ENCODE measurements at places on chromosomes 7 and 10. TPM values are rescaled to one million over a fixed set of nuclear protein-coding genes. Genes with fewer than 3 reads are reported as not detected.

GRCh38 chr10:96588616-96589419 lies 2.0 kb upstream of the TM9SF3 start:
- no peak for DNase-seq

DNA sequence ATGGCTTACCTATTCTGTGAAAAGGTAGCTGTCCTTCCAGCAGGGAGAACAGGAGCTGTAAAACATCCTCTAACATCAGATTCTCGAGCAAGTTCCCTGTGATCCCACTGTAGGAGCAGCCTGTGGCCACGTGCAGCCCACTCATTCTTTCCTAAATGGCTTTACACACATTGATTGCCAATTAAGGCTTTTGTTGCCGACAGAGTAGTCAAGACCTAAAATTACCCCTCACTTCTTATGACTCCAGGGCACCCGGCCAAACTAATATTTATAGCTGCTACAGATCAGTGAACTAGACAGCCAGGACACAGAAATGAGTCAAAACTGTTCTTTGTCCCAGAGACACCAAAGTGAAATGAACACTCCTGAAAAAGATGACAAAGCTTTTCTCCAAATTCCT lies 832.1 kb downstream of the SORCS3 start:
- no peak for DNase-seq

DNA sequence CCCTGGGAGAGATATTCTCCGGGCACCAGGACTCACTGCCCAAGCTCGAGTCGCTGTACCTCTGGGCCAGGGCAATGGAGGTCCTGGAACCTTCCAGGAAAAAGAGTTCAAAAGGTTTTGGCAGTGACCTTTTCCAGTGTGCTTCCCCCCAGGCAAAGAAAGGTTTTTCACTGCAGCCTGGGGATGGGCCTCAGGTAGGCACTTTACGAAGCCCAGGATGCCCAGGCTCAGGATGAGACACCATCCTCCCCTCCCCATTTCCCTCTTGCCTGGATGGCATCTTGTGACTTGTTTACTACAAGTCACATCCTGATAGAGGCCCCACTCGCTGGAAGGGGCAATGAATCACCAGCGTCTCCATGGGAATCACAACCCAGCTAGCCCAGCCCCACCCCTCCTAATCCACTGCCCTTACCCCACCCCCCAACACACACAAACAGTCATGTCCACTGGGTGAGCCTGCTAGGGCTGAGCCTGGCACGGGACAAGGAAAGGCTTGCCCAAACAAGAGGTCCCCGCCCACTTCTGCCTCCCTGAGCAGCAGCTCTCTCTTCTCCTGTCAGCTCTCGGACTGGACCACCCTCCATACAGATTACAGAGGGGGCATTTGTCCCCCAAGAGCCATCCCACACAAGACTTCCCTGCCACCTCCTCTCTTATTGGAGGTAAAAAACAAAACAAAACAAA lies 93.8 kb upstream of the SMNDC1 start:
- no peak for DNase-seq

DNA sequence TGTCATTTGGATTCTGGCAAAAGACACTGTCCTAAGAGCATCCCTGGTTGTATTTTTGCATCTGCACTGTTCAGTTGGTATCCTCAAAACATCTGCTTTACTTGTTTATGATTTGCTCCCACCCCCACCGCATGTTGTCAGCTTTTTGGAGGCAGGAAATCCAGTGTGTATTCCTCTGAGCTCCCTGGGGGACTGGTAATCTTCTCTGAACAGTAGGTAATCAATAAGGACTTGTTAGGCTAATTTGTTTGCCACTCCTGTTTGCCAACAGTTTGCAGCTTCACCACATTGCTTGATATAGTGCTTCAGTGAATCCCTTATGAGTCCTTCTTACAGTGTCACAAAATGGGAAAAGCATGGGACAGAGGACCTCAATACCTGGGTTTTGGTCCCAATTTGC lies 49.1 kb downstream of the FEZF1 start:
- no peak for DNase-seq

DNA sequence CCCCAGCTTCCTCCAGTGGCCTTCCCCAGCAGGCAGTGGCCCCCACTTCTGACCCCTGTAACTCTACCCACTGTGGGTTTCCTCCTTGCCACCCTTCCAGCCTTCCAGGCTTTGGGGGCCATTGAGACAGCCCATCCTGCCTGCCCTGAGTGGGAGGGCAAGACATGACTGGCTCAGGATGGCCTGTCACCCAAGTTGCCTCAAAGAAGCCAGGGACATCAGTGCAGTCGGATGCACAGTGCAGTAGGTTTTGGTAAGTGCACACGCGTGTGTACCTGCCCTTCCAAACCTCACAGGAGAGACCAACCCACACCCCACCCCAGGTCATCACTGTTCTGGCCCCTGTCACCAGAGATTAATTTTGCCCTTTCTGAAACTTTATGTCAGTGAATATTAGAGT lies 22.7 kb downstream of the ZMIZ2 start:
- no peak for DNase-seq

DNA sequence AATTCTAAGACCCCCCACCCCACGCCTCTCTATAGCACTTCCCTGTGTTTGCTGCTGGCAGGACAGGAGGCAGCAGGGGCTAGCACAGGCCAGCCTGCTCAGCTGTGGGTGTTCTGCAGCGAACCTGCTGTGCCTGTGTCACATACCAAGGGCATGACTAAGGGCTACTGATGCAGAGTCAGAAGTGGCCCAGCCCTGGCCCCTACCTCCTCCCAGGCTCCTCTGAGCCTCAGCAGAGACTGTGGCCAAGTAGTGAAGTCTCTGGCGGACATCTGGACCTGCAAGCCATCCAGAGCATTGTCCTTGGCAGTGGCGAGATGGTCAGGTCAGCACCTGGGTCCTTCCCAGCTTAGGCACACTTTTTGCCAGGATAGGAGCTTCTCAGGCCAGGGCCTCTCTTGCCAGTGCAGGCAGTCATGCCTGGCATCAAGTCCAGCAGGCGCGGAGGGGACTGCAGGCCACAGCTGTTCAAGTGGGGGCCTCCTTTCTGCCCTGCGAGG lies 116.3 kb upstream of the RET start:
- DNase-seq, result no peak

DNA sequence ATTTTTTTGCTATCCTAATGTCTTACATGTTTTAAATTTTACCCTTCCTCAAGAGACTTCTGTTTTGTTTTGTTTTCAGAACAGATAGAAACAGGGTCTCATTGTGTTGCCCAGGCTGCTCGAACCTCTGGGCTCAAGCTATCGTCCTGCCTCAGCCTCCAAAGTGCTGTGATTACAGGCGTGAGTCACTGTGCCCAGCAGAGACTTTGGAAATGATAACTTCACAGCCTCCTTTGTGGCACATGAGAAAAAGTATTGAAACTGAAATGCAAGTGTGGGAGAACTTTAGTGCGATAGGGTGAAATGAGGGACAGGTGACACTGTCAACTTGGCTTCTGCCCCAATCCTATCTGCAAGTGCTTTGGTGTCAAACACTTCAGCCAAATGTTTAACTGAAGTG lies 21.6 kb downstream of the IRF5 start:
- DNase-seq, result no peak

DNA sequence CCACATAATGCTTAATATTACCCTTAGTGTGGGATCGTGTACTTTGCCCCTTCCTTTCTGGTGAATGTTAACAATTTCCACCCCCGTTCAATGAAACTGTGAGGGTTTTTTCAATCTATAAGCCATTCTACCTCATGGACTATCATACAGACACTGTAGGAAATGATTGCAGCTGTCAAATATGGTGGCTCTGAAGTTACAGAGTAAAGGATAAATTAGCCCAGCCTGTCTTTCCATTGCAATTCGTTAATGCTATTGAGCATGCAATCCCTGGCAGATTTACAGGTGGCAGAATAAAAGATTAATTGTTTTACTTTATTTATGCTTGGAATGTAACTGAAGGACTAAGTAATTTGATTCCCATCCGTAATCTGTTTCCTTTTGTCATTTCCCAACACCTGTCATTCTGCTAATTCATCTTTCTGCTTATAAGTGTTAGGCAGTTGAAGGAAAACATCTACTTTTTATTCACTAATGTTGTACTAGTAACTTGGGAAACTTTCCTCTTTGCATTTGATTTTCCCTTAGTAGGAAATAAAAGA lies 1211.6 kb upstream of the LRRN3 start:
- DNase-seq, result no peak

DNA sequence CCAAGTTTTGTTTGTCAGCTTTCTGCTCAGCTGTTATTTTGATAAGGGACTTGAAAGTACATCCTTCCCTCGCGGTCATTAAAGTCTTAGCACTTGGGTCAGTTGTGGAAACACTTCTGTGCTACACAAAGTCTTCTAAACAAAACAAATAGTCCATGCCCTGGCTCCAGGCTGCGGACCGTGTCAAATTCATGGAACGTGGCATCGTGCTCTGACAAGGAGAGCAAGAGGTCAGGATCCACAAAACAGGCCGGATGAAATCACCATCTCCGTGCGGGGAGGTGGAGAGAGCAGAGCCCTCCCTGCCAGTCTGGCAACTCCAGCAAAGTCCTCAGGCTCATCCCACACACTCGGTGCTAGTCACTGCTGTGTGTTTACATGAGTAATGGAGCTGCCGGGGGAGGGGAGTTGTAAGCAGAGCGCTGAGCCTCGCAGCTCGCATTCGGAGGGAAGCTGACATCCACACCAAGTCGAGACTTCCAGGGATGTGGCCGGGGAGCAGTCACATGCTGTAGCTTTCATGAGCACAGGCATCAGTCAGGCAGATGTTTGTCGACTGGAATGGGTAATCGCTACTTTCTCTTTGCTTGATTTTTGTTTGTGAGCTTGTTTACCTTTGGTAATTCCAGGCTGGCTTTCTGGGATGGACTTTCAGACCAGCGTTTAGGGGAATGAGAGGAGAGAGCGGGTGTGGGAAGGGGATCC lies 147.6 kb downstream of the ARID5B start:
- peak; percentile 68 for DNase-seq

DNA sequence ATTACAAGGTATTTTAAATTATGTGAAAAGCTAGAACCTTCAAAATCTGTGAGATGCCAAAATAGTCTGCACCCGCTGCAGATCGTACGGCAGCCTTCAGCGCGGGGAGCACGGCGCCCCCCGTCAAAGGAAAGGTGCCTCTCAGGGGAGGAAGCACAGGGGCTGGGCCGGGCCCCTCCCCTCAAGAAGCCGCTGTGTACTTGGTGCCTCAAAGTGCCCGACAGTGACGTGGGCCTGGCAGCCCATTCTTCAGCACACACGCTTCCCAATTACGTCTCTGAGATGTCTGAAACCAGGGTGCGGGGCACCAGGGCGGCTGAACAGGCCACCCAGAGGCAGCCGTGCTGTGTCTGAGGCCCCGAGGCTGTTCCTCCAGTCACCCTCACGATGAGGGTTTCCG lies 116.1 kb downstream of the INPP5A start:
- no peak for DNase-seq

GRCh38 chr10:91319336-91319735 lies 90.8 kb upstream of the HECTD2 start:
- DNase-seq, result no peak

Gene PAPOLB
- 0.02 TPM for polyA plus RNA-seq

Gene CHST12
- 24.1 TPM for polyA plus RNA-seq

Gene SEC31B
- 5.6 TPM for polyA plus RNA-seq

Gene PBLD
- 0.56 TPM for polyA plus RNA-seq

Gene FRMPD2
- polyA plus RNA-seq, result 0.20 TPM

GRCh38 chr10:103042129-103042528 lies 124.0 kb downstream of the CNNM2 start:
- peak; percentile 57 for DNase-seq

Data from H1 (cell line).